NCI-H69 (cell line): ENCODE measurements at places on chromosomes 2 and 18.

- DNase-seq: no peak
Measured at GRCh38 chr2:201788371-201788770, 7.6 kb upstream of the ALS2 start.

DNA sequence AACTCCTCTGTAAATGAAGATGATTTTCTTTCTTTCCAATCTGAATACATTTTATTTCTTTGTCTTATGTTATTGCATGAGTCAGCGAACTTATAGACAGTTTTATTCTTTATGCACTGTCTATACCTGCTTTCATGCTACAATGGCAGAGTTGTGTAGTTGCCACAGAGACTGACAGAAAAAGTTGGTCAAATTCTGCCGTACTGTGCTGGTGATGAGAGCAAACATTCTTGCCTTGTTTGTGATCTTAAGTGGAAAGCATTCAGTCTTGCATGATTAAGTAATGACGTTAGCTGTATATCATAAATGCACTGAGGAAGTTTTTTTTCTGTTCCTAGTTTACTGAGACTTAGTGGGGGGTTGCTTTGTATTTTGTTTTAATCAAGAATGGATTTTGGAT is 32.9 kb downstream of the ZC3H15 start:
- no peak for DNase-seq

DNA sequence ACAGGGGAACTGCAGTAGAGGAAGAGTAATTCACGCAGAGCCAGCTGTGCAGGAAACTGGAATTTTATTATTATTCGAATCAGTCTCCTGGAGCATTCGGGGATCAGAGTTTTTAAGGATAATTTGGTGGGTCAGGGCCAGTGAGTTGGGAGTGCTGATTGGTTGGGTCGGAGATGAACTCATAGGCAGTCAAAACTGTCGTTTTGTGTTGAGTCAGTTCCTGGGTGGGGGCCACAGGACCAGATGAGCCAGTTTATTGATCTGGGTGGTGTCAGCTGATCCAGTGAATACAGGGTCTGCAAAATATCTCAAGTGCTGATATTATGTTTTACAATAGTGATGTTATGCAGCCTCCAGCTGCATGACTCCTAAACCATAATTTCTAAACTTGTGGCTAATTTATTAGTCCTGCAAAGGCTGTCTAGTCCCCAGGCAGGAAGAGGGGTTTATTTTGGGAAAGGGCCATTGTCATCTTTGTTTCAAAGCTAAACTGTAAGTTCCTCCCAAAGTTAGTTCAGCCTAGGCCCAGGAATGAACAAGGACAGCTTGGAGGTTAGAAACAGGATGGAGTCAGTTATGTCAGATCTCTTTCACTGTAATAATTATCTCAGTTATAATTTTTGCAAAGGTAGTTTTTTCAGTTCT is 67.0 kb downstream of the ASAP2 start:
- DNase-seq: no peak

DNA sequence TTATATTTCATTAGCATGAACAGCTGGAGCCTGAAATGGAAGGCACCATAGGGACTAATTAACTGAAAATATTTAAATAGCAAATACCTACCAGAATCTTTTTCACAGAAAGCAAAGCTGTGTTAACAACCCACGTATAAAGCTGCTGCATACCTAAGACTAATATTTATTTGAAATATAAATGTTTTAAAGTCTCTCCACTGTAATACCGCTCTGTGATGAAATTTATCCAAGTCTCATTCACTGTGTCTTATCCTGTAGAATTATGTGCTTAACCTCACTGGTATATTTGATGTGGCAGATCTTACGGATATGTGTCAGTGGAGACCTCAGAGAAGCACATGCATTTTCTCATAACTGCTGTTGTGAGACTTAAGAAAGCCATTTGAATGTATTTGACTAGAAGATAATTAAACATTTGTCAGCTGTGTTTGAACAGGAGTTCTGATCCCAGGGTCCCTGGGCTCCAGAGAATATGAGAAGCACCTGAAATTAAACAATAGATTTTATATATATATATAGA is 373.3 kb downstream of the ZNF804A start:
- DNase-seq: peak; percentile 17

- DNase-seq: no peak
Measured at GRCh38 chr18:40388121-40388520, 1566.9 kb upstream of the PIK3C3 start.

- DNase-seq: no peak
Measured at GRCh38 chr2:32222966-32223365, 41.7 kb downstream of the NLRC4 start.

DNA sequence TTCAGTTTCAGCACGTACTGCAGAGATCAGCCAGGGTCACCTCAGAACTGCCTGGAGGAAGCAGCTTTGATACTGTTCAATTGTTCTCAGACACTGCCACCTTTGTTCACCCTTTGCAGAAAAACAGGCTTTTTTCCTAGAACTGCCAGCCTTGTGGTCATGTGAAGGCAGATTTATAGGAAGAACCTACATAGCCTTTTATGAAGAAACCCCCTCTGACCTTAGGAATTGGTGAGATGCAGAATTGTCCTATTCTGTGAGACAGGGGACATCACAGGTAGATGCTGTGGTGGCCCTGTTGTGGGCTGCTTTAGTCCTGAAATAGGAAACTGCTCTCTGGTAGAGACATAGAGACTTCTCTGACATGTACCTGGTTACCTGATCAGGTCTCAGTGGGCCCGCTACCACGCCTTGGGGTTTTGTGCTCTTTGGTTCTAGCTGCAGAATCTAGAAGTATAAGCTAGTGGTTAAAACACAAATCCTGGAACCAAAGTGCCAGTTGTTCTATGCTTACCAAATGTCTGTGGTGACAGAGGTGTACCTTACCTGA is 206.6 kb downstream of the AGPS start:
- DNase-seq: peak; percentile 34

DNA sequence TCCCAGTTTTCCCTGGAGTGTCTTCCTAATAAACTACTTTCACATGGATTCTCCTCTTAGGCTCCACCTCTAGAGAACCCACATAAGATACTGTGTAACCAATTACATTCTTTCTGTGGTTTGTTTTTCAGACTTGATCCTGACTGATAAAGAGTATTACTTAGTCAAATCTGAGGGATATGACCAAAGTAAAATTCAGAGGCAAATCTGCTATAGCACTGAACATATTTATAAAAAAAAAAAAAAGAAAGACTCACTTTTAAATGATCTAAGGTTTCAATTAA is 13.9 kb downstream of the CKAP2L start:
- DNase-seq: no peak

- DNase-seq: no peak
Measured at GRCh38 chr2:133146893-133147292, 421.4 kb downstream of the NCKAP5 start.

DNA sequence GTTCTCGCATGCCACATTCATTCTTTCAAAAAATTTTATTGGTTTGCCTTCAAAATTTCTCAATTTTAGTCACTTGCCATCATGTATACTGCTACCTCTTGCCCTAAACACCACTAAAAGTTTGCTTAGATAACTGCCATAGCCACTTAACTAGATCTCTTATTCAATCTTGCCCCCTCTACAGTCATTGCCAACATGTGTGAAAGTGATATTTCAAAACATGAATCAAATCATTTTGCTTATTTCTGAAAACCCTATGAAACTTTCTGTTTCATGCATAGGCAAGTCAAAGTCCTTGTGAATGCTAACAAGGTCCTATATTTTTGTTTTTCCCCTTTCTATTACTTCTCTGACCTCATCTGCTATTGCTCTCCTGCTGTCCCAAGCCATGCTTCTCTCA is 397.1 kb downstream of the KCNJ3 start:
- no peak for DNase-seq
